Hematopoietic multipotent progenitor cell treated with erythropoietin and hydrocortisone succinate and interleukin-3 and kit ligand, for 6 days (in vitro differentiated cells): ENCODE measurements at places on chromosomes 13 and 19.

GRCh38 chr13:35930665-35931631 lies 200.2 kb downstream of the DCLK1 start:
- no peak for DNase-seq

DNA sequence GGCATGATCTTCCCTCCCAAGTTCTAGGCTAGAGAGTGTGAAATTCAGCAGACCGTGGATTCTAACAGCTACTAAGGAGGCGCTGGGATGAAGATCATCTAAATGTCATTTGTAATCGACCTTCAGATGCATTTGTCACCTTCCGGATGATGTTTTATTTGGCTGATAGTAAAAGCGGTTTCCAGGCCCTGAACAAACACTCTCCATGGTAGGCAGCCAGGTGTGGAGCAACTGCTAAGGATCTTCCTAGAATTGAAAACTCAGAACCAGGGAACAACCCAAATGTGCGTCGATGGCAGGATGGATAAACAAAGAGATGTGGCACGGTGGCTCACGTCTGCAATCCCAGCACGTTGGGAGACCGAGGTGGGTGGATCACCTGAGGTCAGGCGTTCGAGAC lies 107.2 kb upstream of the CACNA1A start:
- DNase-seq: no peak

DNA sequence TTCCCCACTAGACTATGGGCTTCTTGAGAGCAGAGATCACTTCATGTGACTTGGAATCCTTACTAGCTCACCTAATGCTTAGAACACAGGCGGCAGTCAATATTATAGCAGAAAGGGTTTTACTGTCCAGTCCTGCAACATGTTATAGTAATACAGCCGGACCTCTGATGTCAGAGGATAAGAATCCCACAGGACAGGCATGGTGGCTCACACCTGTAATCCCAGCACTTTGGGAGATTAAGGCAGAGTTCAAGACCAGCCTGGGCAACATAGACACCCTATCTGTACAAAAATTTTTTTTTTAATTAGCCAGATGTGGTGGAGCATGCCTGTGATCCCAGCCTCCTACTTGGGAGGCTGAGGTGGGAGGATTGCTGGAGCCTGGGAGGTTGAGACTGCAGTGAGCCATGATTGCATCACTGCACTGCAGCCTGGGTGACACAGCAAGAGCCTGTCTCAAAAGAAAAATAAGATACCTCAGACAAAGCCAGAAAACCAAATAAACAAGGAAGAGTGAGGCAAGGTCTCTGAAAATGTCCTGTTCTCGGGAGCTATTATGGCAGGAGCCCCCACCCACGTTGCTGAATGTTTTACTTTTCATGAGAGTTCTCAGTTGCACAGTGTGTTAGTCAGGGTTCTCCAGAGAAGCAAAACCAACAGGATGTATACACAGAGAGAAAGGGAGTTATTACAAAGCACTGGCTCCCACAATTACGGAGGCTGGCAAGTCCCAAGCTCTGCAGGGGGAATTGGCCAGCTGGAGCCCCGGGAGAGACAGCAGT lies 100.8 kb downstream of the UBL3 start:
- no peak for DNase-seq

- DNase-seq: peak; percentile 32
Measured at GRCh38 chr13:114017028-114017630, 43.3 kb upstream of the C13orf46 start.

DNA sequence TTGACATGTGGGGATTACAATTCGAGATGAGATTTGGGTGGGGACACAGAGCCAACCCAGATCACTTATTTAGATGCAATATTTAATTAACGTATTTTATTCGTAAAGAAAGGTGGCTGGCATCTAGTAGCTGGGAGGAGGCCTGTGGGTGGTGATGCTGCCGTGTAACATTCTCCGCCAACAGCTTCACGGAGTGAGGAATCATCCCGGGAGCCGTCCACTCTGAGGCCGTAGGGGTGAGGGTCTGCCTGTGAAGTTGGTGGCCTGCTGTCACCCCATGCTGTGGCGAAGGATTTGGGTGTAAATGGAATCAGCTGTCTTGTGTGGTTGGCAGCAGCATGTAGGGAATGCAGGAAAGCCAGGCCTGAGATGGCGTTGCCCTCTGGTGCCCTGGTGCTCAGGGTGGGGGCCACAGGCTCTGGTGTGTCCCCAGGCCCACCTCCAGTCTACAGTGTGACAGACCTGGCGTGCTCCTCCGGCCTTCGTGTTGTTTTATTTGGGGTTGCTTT lies 3.3 kb upstream of the TEX29 start:
- DNase-seq: no peak

- DNase-seq: peak; percentile 64
Measured at GRCh38 chr19:5340637-5341447, at the start of gene PTPRS. PTPRS (minus strand) TSS chr19:5340812; CDS start chr19:5286140, 54,672 bp downstream.

DNA sequence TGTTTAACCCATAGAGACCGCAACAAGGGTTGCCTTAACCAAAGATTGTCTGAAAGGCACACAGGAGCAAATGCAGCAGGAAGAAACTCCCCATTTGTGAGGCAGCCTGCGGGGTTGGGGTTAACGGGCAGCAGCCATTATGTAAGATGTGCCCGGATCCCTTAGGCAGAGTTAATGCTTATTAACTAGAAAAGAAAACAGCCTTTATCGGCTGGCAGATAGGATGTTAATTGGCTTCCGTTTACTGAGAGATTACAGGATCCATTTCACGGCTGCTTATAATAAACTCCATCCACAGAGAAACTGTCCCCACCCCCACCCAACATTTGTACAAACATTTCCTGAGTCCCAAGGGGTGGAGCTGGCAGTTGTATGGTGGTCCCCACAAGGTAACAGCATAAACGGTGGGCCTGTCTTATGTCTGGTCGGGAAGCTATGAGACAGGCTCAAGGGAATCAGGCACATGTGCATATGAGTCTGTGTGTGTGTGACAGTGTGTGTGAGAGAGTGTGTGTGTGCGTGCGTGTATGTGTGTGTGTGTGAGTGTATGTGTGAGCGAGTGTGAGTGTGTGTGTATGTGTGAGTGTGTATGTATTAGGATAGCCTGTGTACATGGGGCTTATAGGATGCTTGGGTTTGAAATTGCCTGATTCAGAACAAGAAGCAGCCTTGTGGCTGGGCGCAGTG lies 10.5 kb downstream of the SLC25A42 start:
- no peak for DNase-seq
